Tibial nerve (tissue), 4 donors: ENCODE measurements at places on chromosomes 2 and 18.

DNA sequence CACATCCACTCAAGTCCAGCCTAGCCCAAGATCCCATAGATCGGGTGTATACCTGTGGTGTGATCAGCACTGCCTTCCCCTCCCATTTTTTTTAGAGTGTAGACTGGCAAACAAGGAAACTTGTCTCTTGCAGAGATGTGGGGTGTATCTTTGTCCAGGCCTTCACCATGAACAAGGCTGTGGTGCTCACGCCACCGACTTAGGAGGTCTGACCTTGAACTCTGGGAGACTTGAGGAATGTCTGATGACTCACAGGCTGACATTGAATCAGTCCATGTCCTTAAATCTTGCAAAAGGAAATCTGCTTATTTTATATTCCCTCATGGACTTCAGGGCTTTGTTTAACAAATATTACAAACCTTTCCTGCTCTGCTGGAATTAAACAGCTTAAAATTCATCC lies 4.5 kb upstream of the CTIF start:
- no peak for DNase-seq

DNA sequence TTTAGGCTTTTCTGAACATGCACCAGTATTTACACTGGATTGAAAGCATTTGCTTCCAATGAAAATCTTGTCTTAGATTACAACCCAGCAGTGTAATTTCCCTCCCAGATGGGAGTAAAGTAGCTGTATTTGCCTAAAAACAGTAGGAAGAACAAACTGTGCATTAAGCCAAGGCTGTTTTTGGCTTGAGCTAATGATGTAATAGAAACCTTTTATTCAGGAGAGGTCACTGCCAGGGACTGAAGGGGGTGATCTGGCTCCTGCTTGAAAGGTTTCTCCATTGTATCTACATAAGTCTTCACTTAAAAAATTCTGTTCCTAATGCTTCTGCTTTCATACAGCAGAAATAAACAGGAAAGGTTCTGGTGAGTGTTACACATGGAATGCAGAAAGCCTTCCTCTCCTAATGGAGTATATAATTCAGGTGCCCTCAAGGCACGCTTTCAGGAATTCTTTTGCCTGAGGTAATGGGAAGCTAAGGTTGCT lies 74.4 kb downstream of the MEIS1 start:
- no peak for DNase-seq

DNA sequence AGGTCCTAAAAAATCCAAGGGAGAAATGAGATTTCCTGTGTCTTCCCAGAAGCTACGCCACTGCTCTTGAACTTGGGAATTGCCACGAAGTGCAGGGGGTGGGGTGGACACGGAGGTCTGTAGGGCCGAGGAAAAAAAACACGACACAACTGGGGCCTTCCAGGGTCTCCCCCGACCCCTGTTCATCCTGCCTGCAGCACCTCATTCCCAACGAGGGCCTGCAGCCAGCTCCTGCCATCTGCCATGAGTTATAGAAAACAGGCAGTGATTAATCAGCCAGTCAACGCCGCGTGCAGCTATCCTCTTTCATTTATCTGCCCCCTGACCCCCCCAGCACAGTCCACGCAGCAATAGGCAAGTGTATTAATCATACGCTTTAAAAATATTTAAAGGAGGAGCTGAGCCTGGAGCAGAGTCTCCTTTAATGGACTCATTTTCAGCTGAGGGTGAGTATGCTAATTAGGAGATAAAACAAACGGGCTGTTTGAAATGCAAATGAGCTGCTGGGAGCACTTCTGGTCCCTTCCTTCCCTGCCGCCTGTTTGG lies 209.9 kb downstream of the TFCP2L1 start:
- no peak for DNase-seq

- DNase-seq = no peak
Observed at GRCh38 chr18:48545757-48546321, 7.0 kb downstream of the CTIF start.

DNA sequence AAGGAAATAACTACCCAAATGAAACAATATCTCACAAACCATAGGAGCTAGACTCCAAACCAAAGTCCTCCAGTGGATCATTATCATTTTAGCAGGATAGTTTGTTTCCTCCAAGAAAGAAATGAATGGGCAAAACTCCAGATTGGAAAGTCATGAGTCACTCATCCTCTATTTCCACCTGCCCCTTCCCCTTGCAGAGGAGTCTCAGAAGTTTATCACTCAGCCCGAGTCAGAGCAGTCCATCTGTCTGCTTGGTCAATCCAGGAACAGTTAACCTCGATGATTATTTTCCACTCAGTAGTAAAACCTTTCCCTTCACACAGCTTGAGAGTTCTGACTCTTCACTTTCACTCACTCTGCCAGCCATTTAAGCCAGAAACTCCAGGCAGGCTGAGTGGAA lies 462.2 kb downstream of the BCL11A start:
- no peak for DNase-seq

DNA sequence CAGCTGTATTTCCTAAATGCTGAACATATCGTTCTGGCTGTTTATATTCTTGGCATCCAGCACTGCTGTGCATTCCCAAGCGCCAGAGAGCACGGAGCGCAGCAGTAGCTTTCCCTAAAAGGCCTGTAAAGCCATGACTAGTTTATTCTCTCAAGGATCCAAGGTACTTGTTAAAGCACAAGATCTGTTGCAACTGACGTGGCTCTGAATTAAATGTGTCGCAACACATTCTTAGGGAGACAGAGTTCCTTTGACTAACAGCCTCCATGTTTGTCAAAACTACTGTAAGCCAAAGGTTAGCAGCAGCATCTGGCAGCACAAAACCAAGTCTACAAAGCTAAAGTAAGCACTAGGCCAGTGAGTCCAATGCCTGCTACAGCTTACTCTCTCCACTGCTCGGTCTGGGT lies 188.6 kb upstream of the FN1 start:
- no peak for DNase-seq

GRCh38 chr2:138090330-138090729 lies 126.1 kb downstream of the HNMT start:
- no peak for DNase-seq

GRCh38 chr18:51397347-51397962 lies 200.0 kb upstream of the MEX3C start:
- no peak for DNase-seq

DNA sequence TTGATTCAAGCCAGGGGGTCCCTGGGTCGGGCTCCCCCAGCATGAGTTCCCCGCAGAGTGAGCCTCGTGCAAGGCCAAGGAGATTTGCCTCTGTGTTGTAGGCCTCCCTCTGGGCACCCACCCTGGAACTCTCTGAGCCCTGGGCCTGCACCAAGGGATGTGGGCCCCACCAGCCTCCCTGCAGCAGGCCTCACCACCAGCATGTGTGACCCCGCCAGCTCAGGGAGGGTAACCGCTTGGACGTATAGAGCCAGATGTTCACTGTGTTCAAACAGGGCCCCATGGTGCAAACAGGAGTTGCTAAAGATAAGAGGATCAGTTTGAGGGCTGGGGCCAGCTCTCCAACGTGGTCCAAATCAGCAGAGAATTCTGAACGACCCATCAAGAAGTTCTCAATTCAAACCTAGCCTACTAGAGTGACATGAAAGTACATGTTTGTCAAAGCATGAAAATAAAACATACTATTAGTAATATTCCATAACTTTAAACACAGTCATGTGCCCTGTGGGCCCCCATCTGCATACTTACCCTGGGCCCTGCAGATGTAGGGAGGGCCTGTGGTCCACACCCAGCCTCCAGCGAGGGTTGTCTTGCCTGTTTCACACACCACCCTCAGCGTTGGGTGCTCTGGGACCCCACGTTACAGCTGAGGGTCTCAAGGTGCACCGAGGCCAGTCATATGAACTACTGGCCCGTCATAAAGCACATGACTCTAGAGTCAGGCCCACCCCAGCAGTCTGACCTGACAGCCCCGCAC lies 5.5 kb upstream of the TUBB6 start:
- DNase-seq = no peak

DNA sequence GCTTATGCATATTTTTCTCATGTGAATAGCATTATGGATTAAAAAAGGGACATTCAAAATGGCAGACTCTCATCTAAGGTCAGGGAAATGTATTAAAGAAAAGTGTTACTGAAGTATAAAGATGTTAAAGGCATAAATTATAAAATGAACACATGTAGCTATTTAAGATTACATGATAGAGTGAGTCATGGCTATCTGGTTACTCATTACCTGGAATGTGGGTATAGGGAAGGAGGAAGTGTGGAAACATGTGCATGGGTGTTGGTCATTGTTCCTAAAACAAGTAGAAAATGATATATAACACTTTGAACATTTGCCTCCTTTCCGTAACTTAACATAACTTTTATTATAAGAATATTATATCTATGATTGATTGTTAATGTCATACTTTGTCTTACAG lies 66.4 kb downstream of the MYO1B start:
- DNase-seq = no peak

GRCh38 chr2:95058989-95059641 lies 33.6 kb downstream of the MAL start:
- DNase-seq = no peak

- DNase-seq = no peak
Observed at GRCh38 chr18:23453680-23454058, 582 bp downstream of the RIOK3 start.

- no peak for DNase-seq
Observed at GRCh38 chr2:191499874-191500565, 177.9 kb upstream of the NABP1 start.

GRCh38 chr2:171404261-171404660 lies 29.5 kb downstream of the METTL8 start:
- no peak for DNase-seq

- no peak for DNase-seq
Observed at GRCh38 chr2:215753808-215754207, 259.5 kb downstream of the MREG start.

DNA sequence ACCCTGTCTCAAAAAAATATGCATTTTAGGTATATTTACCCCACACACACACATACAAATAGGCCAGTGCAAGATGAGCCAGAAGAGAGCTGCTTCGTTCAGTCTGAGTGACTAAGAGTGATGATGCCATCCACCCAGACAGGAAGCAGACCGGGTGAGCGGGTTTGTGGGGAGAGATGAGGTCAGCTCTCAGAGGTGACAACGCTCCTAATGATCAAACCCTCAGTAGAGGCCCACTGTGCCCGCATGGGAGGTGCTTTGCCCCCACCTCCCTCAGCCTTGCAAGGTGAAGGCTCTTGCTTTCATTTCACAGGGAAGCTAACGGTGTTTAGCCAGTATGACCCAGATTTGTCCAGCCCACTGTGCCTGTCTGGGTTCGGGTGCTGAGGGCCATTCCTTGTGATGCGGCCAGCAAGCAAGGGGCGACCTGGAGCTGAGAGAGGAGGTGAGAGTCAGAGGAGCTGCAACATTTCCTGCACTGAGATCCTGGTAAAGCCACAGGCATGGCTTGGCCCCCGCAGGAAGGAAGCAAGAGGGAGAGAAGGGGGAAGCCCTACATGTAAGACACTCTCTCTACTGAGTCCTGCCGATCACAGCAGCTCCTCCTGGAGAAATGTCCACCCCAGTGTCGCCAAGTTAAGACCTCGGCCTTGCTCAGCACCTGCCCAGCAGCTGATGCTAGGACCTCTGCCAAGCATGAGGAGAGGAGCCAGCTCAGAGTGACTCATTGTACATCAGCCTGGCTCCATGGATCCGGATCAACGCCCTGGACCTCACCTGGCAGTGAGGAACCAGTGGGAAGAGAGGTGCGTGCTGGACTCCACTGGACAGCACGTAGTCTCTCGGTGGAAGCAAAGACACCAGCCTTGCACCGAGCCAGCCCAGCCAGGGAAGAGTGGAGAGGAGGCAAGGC lies 37.0 kb downstream of the NIFK start:
- no peak for DNase-seq

DNA sequence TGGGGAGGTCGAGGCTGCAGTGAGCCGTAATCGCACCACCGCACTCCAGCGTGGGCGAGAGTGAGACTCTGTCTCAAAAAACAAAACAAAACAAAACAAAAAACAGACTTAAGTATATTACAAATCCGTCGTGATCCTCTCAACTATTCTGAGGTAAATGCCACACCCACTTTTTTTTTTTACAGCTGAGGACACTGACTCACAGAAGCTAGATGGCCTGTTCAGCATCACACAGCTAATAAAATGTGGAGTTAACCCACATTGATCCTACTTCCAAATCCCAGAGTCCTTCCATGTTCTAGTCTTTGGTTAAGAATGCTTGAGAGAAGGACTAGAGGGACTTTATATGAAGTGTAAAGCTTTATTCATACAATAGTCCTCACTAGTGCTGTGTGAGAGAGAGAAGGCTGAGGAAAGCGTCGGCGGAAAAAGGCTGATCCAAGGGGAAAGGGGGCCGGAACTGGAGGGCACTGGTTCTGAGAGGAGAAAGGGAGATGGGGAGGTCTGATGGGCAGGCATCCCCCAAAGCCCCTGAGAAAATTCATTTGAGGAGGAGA lies 627 bp downstream of the RNF25 start:
- no peak for DNase-seq

DNA sequence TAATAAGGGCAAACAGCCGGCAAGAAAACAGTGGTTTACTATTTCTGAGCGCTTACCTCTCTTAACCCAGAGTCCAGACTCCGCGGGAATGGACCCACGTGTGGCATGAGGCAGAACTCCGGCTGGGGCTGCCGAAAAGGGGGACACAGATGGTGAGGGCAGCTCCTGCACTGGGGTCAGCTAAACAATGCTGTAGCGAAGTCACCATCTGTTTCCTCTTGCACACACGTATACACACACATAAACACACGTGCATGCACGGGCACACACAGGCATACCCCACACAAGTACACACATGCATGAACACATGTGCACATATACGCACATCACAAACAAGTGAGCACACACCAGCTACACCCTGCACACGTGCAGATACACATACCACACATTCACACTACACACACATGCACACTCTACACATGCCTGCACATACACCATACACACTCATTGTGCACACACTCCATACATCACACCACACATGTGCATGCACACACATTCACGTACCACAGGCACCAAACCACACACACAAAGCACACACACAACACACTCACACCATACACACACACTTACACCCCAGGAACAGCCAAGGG lies 105.9 kb upstream of the ID2 start:
- DNase-seq = no peak

DNA sequence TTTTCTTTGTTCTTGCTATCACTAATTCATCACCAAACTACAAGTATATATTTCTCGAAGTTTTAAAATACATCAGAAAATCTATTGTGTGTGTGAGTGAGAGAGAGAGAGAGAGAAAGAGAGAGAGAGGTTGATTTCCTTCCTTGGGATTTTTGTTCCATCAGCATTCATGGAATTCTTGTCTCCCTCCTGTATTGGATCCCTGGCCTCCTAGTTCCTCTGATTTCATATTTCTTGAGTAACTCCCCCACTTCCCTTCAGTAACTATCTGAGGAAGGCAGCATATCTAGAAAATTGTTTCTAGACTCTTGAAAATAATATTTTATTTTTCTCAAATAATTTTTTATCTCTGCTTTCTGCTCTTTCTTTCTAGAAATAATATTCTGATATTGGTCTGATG lies 13.3 kb upstream of the ACTR2 start:
- no peak for DNase-seq

DNA sequence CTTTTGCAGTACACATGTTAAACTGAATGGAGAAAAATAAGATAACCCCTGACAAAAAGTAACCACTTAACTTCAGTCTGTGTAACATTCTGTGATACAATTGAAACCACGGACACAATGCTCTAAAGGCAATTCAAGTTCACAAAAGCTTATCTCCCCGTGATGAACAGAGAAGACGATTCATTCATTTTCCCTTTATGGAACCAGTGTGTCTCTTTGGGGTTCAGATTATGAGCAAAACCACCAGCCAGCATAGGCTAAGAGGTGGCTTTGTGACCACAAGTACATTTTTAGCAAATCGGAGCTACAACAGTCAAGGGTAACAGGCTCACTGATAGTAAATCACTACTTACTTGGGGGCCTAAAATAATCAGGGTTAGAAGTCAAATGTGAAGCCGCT lies 120.6 kb upstream of the SMAD7 start:
- DNase-seq = no peak
